ENCODE measurements at places on chromosomes 5 and 9.

DNA sequence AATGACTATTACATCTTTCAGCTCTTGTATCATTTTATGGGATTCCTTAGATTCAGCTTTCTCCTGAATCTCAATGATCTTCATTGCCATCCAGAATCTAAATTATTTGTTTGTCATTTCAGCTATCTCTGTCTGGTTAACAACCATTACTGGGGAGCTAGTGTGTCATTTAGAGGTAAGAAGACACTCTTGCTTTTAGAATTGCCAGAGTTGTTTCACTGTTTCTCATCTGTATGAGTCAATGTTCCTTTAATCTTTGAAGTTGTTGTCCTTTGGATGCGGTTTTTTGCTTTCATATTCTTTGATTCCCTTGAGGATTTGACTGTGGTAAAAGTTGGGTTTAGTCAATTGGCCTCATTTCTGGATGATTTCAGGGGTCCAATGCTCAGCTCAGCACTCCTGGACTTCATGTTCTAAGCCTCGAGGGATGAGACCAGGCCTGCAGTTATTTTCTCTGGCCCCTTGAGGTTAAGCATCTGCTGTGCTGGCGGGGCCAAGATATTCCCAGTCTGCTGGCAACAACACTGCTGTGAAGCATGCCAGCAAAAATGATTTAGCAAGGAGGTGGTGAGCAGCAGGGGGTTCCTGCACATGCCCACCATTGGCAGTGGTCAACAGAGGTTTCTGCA, 102.4 kb upstream of the PCSK5 start:
- no peak for ATAC-seq

- no peak for ATAC-seq
Measured at GRCh38 chr5:68374796-68375518, 159.4 kb downstream of the PIK3R1 start.

DNA sequence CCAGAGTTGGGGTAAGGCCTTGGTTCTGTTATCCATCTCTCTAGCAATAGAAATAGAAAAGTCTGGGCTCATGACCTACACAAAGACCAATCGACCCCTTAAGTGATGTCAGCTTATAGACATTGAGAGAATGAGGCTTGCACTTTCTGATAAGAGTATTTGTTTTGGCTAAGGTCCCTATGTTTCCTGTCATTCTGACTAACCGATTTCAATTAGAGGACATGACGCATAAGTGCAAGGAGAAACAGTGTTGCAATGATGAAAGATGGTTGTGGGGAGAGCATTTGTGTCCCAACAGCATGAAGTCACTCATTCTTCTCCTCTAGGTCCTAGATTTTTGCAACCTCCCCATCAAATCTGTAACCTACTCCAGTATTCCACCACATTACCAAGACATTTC, 255.1 kb downstream of the MAT2B start:
- no peak for ATAC-seq

DNA sequence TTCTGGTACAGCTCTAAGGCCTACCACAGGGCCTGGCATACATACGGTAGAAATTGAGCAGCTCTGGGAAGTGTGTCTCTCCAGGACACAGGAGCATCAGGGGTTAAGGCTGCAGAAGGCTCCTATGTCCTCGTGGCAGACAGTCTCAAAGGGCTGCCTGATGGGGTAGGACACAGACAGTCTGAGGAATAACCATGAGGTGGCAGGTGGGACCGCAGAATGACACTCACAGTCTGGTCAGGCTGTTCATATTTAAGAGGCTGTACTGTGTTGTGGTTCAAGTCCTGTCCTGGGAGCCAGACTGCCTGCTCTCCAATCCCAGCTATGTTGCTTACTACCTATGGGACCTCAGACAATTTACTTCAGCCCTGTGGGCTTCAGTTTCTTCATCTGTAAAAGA, 217.1 kb downstream of the TRIM32 start:
- ATAC-seq = no peak

Measured in activated CD4-positive, CD25-positive, alpha-beta regulatory T cell treated with anti-CD3 and anti-CD28 coated beads, Interleukin-2, amount 50 U/mL, for 24 hours (primary cell).